Stimulated activated CD4-positive, alpha-beta T cell treated with anti-CD3 and anti-CD28 coated beads, TNF-alpha, amount 100 ng/mL, for 48 hours (primary cell): ENCODE measurements at places on chromosomes 11 and 22.

GRCh38 chr22:31229402-31230079, 17.4 kb downstream of the LIMK2 start:
- DNase-seq, result no peak

DNA sequence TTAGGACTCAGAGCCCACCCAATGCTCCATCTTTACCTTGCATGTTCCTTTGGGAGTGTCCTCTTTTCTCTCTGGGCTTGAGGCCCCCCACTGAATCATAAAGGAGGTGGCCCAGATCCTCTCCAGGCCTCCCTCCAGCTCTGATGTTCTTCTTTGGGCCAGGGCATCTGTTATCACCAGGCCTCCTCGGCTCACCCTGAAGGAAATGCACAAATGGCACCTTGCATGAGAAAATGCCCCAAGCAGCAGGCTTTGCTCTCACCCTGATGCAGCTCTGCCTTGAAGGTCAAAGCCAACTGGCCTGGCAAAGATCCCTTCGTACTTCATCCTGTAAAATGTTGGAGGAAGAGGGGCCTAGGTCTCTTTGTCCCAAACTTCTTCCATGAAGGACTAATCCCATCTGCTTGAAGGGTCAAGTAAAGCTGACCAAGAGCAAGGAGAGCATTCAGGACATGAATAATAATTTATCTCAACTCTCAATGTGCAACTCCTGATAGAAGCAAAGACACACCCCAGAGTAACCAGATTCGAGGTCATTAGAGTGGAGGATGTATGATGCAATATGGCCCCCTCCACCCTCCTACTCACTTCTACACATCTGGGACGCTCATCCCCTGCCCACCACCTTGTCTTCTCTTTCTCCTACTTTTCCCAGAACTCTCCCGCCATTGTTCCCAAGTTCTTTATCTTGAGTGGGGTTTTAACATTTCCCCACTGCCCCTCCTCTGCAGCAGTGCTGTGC, 9.5 kb downstream of the APOL6 start:
- DNase-seq, result no peak

- DNase-seq, result no peak
Observed at GRCh38 chr11:114295676-114296604, at the start of gene NNMT. NNMT (plus strand) TSS chr11:114296399; CDS start chr11:114296557, 158 bp downstream.

- DNase-seq, result no peak
Observed at GRCh38 chr11:122744357-122744756, 88.8 kb downstream of the UBASH3B start.

- no peak for DNase-seq
Observed at GRCh38 chr11:89498845-89499448, 7.8 kb upstream of the NOX4 start.

GRCh38 chr11:118715245-118715831, 35.9 kb upstream of the TREH start:
- no peak for DNase-seq

GRCh38 chr22:29607426-29607825, 4.0 kb downstream of the NF2 start:
- no peak for DNase-seq

GRCh38 chr11:133903875-133904817, 52.6 kb downstream of the IGSF9B start:
- DNase-seq, result no peak

DNA sequence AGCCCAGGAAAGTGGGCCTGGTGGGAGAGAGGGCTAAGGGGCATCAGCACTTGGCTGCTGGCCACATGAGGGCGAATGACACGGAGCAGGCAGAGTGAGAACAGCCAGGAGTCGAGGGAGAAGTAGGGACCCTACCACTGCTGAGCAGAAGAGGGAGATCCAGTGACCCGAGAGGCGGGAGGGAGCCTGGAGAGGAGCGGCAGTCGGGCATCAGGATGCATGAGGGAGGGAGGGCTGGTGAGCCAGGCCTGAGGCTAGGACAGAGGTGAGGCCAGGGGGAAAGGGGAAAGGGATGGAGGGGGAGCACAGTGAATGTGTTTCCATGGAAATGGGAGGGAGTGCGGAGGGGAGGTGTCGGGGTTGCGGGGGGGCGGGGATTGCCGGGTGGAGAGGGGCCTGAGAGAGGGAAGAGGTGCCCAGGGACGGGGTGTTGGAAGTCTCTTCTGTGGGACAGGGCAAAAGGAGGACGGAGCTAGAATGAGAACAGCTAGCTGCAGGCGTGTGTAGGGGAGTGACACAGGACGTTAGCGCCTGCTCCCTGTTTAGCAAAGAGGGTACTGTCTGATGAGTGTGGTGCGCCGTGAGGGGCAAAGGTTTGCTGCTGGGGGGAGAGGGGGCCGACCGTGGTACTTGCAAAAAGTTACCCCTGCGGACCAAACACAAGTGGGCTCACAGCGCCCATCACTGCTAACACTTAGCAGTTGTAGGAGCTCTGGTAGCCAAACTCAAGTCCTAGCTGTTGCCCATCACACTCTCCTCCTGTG, 37.1 kb upstream of the WNT11 start:
- DNase-seq, result no peak

GRCh38 chr11:45091563-45092403, 54.7 kb upstream of the PRDM11 start:
- DNase-seq, result no peak

DNA sequence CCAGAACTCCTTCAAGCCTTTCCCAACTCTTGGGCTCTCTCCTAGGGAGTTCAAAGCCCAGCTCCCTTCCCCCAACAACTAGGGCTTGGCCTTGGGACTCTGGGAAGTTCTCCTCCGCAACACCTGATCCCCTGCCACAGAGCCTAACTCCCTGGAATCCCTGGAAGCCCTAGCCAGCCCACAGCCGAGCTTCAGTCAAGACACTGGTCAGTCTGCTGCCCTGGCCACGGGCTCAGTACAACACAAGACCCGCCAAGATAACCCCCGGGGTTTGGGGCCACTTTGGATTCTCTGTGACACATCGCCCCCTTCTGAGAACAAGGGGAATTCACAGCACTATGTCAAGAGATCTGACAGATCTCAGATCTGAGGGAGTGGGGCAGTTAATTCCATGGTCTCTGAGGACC, 58.3 kb downstream of the SLC22A12 start:
- DNase-seq, result no peak

- DNase-seq, result no peak
Observed at GRCh38 chr22:35930933-35931332, 97.7 kb downstream of the RBFOX2 start.

- DNase-seq, result no peak
Observed at GRCh38 chr22:38228873-38229740, 27.3 kb downstream of the MAFF start.
